Cardiac septum (tissue), 1 donor: ENCODE measurements at places on chromosomes 6 and 20. TPM values are rescaled to one million over a fixed set of nuclear protein-coding genes. Genes with fewer than 3 reads are reported as not detected.

VNN1 gene
- 0.30 TPM for total RNA-seq

GRCh38 chr20:20396794-20397193 is 28.9 kb downstream of the INSM1 start:
- DNase-seq, result no peak

- DNase-seq, result no peak
Observed at GRCh38 chr6:87789198-87789899, 87.3 kb upstream of the AKIRIN2 start.

- DNase-seq, result no peak
Observed at GRCh38 chr20:31894980-31895675, 24.7 kb downstream of the TTLL9 start.

RAET1G gene
- 0.35 TPM for total RNA-seq

- DNase-seq, result no peak
Observed at GRCh38 chr20:7980332-7981046, 39.1 kb downstream of the TMX4 start.

- no peak for DNase-seq
Observed at GRCh38 chr20:62511915-62512610, 36.3 kb upstream of the GATA5 start.

DNA sequence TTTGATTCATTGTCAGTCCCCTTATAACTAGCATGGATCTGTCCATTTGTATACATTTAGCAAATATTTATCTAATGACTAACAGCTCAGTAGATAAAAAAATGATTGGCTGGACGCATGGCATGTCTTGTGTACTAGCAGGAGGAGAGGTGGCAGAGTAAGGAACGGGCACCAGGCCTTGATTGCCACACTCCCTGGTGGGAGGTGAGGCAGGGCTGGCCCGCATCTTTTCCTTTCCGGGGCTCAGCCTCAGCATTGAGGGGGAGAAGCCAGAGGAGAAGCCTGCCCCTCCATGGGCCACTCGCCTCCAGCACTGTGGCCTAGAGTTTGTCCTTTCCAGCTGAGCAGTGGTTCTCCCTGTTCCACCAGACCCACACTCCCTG is 84.9 kb upstream of the TMEM181 start:
- DNase-seq, result no peak

RIMS4 gene
- total RNA-seq, result 0.27 TPM

DNA sequence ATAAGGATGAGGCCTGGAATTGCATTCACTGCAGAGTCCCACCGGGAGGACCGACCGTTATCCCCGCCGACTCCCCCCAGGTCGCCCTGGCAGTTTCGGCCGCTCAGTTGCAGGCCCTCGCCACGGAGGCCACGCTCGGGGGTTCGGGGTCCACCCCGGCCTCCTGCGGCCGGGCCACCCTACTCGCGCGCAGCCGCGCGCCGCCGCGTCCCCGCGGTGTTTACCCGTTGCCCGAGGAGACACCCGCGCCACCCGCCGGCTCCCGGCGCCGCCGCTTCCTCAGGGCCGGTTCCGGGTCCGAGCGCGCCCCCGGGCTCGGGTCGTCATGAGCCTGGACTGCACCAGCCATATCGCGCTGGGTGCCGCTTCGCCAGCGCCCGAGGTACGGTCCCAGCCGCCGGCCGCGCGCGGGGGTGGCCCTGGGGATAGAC is at the start of gene CCDC170:
CCDC170 (plus strand) TSS at position 214 of the 431 bp plus-strand sequence; CDS start at position 326, 112 bp downstream.
- DNase-seq, result peak; percentile 78

DNA sequence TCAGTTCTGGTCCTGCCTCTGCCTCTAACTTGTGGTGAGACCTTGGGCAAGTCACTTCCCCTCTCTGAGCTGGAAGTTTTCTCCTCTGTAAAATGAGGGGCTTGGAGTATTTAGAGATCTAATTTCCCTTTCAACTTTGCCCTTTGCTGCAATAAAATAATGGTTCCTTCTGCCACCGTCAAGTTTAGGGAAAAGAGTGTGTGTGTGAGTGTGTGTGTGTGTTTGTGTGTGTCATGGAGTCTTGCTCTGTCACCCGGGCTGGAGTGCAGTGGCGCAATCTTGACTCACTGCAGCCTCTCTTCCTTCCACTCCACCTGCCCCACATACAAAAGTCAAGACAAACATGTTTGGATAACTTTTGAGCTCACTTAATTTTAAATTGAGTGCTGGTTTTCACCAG is 39.2 kb upstream of the PIM1 start:
- DNase-seq, result peak; percentile 82

PROKR2 gene
- total RNA-seq, result not detected

GRCh38 chr6:39892490-39893129 is 41.7 kb downstream of the MOCS1 start:
- peak; percentile 81 for DNase-seq

WASF1 gene
- total RNA-seq, result 0.78 TPM

DNA sequence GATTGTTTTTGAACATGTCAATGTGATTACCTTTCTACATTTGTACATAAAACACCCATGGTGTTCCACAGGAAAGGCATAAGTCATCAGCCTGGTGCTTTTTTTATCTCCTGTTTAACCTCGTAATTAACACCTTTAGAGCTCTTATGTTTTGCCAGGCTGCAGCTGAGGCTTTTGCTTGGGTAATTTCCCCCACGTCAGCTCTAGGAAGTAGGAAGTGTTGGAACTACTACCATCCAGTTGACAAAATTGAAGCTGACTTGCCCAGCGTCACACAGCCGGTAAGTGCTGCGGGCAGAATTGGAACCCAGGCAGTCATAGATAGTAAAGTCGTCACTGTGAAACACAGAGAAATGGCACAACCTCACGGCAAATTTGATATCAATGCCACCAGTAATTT is 86.6 kb upstream of the BMP2 start:
- DNase-seq, result no peak

DYNLT2 gene
- 0.83 TPM for total RNA-seq

KIAA0408 gene
- 0.51 TPM for total RNA-seq

IFNGR1 gene
- total RNA-seq, result 60.1 TPM

GRCh38 chr20:227439-228105 is 514 bp downstream of the DEFB129 start:
- no peak for DNase-seq

DNA sequence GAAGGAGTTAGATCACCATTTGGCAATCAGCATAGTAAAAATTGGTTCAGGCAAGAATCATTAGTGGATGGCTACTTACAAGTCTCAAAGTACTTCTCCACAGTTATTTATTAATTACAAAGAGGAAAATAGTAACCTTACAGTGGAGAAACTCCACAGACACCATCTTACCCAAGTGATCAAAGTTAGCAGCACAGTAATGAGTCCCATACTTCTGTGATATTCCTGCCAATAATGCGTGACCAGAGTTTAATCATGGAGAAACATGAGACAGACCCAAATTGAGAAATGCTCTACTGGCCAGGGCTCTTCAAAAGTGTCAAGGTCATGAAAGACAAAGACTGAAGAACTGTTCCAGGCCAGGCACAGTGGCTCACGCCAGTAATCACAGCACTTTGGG is 9.5 kb downstream of the TBC1D7 start:
- no peak for DNase-seq

- DNase-seq, result no peak
Observed at GRCh38 chr6:5531853-5532375, 270.6 kb downstream of the FARS2 start.

- DNase-seq, result no peak
Observed at GRCh38 chr6:6980999-6981597, 126.7 kb upstream of the RREB1 start.

PLEKHG1 gene
- 19.5 TPM for total RNA-seq

ESR1 gene
- total RNA-seq, result 0.75 TPM

DNA sequence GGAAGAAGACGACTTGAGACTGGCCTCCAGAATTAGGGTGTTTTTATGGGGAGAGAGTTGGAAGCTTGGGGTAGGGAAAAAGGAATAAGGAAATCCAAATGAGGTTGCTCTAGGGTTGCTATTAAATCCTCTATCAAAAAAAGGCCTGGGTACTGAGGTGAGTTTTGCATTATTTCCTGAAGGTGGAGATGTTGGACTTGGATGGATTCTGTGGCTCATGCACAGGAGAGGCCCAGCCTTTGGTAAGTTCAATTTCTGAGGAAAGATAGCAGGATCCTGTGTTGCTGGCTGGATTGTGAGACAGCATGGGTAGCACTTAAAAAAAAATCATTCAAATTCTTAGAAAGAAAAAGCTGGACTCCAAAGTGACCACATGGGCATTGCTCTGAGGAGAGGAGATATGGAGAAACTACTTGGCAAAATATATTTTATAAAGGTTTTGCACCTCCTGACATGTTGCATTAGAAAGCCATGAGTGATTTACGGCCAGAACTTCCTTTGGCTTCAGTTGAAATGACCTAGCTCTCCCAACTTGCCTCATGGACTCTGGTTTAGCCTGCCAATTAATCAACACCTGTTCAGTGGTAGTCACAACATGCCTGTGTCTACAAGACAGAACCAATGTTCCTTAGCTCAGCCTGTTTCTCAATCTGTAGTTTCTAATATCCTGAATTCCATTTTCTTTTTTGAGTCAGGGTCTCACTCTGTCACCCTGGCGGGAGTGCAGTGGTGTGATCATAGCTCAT is 152.1 kb upstream of the RALGAPA2 start:
- DNase-seq, result no peak

DNA sequence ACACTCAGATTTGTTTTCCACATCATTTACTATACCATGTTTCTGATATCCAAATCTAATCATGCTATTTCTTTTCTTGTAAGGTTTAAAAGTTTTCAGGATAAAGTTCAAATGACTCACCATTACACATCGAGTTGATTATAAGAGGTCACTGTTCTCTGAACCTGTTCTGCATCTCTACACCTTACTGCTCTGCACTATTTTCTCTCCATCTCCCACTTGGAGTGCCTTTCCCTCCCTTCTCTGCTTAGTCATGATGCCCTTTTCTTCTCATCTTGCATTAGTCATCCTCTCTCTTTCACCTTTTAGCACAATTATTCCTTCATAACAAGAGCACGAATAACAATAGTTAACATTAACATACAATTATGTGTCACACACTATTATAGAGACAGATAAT is 37.5 kb upstream of the FUT9 start:
- DNase-seq, result no peak

- peak; percentile 81 for DNase-seq
Observed at GRCh38 chr6:33886673-33887144, 82.9 kb upstream of the MLN start.

- DNase-seq, result no peak
Observed at GRCh38 chr20:10357974-10358373, 76.0 kb downstream of the MKKS start.

DNA sequence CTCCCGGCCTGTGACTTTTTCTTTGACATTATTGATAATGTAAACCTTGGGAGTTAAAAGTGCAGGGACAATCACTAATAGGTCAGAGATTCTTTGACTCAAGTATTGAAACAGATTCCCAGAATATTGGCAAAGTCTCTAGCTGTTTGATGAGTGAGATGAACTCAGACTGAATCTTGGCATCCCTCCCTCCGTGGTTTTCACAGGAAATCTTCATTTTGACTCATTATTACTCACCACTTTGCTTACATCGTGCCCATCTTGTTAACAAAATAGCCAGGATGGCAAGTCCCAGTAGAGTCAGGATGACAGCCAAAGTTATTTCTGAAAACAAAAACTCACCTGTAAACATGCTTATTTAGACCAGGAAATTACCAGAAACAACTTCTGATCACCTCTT is 2.0 kb downstream of the TSBP1 start:
- DNase-seq, result no peak

DNA sequence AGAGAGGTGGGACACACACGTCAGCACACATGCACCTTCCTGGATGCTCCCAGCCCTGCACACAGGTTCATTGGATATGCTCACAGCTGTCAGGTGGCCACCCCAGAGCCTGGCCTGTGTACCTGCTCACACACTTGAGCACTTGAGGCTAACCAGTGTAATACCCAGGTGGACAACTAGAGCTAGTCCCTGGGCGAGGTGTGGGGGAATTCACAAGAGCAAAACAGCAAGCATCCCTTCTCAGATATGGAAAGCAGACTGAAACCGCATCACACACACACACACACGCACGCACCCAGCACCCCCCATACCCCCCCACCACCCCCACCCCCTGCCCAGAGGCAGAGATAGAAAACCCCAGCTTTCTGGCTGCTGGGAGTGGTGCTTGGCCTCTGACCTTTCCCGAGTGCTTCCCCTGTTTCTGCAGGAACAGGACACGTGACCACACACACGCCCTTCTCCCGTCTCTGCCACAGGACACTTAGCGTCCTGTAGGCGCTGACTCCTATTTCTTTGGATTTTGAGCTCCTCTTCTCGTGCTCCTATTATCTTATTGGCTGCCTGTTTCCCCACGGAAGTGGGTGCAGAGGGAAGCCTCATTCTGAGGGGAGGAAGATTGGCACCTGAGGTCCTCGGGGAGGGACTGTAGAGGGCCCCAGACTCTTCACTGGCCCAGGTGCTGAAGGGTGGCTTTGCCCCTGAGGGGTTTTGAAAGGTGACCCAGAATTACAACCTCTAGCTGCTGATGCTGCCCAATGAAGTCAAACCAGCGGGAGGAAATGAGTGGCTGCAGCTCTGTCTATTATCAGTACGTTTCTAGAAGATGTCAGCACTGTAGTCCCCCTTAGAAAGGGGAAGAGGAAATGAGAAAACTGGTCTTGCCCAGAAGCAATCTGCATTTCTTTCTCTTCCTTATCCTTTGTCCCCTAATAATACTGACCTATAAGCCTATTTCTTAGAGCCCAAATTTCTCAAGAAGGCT is 65.8 kb downstream of the SYTL3 start:
- no peak for DNase-seq

DNA sequence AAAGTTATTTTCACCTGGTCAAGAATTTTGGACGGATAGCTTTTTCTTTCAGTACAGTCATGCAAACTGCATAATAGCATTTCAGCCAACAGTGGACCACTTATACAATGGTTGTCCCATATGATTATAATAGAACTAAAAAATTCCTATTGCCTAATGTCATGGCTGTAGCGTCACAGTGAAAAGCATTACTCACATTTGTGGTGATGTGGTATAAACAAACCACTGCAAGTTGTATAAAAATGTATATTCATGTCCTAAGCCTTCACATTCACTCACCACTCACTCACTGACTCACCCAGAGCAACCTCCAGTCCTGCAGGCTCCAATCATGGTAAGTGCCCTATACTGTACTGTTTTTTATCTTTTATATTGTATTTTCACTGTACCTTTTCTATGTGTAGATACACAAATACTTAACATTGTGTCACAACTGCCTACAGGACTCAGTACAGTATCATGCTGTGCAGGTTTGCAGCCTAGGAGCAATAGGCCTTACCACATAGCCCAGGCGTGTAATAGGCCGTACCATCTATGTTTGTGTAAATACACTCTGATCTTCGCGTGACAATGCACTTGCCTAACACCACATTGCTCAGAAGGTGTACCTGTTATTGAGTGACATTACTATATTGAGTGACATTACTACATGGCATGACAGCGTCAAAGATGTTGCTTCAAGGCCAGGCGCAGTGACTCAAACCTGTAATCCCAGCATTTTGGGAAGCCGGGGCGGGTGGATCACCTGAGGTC is 17.9 kb downstream of the ABHD12 start:
- peak; percentile 9 for DNase-seq
